A549 (cell line): ENCODE measurements at places on chromosomes 12 and 14.
A peak's percentile ranks its signal among the peaks of the same experiment; 100 is the strongest.

DNA sequence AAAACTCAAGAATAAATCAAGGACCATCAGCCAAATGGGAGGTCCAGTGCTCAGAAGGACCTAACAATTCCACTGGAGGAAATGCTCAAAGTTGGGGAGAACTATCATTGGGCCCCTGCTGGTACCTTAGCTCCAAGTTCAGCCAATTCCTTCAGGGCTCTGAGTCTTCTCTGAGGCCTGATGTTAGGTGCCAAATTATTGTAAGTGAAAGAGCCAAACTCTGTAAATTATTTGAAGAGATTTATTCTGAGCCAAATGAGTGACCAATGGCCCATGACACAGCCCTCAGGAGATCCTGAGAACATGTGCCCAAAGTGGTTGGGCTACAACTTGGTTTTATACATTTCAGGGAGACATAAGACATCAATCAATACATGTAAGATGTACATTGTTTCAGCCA lies 8.2 kb upstream of the TMEM263 start:
- DNase-seq: no peak

- no peak for DNase-seq
These were observed 694.5 kb downstream of the VRK1 start for GRCh38 chr14:97491697-97492096.

- DNase-seq: no peak
These were observed 1019.5 kb downstream of the SLC6A15 start for GRCh38 chr12:83893101-83893500.

GRCh38 chr14:41521891-41522290 lies 84.8 kb upstream of the LRFN5 start:
- DNase-seq: no peak

DNA sequence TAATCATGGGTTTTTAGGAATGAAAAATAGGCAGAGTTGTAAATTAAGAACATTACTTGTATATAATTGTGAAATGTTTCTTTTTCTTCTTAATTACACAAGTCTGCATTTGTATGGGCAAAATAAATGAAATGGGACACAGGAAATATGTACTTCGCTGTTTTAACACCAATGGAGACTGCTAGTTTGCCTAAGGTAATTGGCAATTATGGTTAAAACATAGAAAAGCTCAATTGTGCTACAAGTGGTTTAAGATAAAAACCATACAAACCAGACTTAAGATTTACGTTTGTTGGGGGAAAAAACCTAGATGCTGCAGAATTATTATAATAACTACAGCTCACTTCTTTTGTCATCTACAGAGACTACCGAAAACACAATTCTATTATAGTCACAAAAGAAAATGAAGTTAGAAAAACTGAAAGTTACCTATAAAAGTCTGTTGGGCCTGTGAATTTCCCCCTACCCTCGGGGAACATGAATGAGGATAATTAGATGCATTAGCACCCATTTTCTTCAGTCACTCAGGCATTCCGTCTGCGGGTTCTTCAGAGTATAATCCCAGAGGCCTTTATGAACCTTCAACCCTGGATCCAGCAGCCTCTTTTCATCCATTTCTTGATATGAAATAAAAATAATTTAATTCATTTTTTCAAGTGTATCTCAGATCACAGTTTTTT lies 37.2 kb downstream of the BTBD7 start:
- DNase-seq: no peak

GRCh38 chr12:42039577-42039976 lies 105.1 kb downstream of the GXYLT1 start:
- DNase-seq: no peak

DNA sequence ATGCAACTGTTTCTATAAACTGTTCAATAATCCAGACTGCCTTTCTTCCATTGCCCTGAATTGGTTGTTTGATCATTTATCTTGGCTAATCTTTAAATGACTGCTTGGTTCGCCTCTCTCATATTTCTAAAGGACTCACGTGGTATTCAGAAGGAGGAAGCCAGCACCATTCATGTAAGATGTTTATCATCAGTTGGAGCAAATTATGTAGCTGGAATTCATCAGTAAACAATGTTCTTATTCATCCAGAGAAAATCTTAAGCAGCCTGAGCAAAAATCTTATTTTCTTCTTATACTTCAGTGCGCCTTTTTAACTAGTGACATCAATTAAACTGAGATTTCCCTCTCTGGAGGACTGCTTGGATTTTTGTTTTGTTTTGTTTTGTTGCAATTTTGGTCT lies 538.7 kb upstream of the TMEM132C start:
- DNase-seq: no peak

- no peak for DNase-seq
These were observed 112.2 kb downstream of the CHST11 start for GRCh38 chr12:104568935-104569334.

- DNase-seq: no peak
These were observed 188.5 kb upstream of the TMEM132C start for GRCh38 chr12:128078301-128078971.

GRCh38 chr12:57611108-57611826 lies at the start of gene ARHGEF25:
TSS of gene ARHGEF25 (plus strand) at chr12:57611435. CDS start at chr12:57611895, 460 bp downstream.
- peak; percentile 48 for DNase-seq

DNA sequence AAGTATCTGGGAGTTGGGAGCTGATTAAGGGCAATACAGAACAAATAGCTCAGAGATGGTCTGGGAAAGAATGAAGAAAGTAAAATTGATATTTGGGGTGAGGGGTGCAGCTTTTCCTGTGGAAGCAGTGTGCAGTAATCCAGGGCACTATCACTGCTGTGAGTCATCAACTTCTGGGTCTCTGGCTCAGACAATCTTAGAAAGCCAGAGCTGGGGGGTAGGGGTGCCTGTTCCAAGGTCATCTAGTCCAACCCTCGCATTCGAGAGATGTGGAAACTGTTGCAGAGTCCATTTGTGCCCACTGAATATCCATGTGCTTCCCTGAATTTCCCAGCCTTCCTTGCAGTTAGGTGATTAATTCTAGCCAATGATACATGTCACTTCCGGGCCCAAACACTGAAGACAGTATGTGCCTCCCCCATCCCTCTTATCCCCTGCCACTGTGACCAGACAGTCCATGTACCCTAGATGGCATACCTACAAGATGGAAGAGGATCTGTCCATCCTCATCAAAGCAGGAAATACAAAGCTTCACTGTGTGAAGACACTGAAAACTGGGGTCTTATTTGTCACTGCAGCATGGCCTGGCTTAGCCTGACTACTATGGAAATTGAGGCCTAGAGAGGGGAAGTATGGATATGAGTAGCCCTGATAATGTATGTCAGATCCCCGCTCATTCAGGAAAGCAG lies 51.9 kb downstream of the ZFP36L1 start:
- DNase-seq: no peak

GRCh38 chr12:14954269-14954668 lies 7.1 kb downstream of the ARHGDIB start:
- DNase-seq: no peak

GRCh38 chr14:20630340-20631022 lies 11.0 kb downstream of the OR6S1 start:
- DNase-seq: peak; percentile 49

DNA sequence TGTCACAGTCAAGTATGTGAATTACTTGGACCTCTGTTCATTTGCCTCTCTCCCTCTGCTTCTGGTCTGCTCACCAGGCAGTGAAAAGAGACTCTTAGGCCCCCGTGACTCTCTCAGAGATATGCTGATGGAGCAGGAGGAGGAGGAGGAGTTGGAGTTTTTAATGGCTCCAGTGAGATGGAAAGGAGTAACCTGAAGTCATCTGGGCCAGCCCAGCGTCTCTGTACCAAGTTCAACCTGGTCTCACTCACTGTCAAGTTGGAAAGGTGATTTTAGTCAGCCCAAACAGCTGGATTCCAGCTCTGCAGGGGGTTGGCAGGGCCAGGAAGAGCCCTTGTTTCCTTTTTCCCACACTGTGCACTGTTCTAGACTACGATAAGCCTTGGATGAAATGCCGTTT lies 48.6 kb downstream of the SH2B3 start:
- DNase-seq: no peak

DNA sequence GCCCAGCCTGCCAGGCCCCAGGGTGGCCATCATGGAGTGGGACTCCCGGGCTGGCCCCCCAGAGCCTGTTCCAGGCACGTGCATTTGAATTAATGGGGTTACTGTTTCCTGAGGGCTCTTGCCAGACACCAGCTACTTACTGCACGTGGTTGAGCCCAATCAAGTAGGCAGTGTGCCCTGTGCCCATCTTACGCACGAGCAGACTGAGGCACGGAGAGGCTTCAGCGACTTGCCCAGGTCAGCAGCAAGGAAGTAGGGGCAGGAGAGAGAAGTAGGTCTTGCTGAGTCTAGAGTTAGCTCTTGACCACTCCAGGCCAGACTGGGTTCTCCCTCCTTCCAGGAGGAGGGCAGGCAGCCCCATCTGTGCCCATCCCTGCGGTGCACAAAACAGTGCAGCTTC lies 67.7 kb downstream of the DIO3 start:
- no peak for DNase-seq

GRCh38 chr12:55658212-55658611 lies 21.5 kb downstream of the OR10P1 start:
- no peak for DNase-seq

DNA sequence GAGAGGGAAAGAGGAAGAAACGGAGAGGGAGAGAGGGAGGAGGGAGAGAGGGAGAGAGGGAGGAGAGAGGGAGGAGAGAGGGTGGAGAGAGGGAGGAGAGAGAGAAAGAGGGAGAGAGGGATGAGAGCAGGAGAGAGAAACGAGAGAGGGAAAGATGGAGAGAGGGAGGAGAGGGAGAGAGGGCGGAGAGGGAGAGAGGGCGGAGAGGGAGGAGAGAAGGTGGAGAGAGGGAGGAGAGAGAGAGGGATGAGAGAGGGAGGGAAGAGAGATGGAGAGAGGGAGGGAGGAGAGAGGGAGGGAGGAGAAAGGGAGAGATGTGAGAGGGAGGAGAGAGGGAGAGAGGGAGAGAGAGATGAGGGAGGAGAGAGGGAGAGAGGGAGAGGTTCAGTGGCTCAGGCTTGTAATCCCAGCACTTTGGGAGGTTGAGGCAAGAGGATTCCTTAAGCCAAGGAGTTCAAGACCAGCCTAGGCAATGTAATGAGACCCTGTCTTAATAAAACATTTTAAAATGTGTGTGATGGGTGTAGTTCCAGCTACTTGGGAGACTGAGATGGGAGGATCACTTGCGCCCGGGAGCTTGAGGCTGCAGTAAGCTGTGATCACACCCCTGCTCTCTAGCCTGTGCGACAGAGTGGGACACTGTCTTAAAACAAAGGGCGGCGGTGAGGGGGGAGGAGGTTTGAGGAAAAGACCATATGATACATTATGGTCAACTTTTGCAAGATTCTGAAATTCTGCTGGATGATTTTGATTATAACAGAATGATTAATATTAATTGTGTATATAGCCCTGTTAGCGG lies 21.3 kb upstream of the SNRPF start:
- DNase-seq: peak; percentile 84

- no peak for DNase-seq
These were observed 1.2 kb downstream of the PTPRO start for GRCh38 chr12:15323480-15323879.

- DNase-seq: no peak
These were observed 7.0 kb downstream of the PSMB11 start for GRCh38 chr14:23049011-23049410.

GRCh38 chr12:54341378-54342300 lies 16.7 kb downstream of the COPZ1 start:
- no peak for DNase-seq

- no peak for DNase-seq
These were observed 23.0 kb downstream of the OR10P1 start for GRCh38 chr12:55659486-55660385.

- DNase-seq: no peak
These were observed 1177.1 kb downstream of the FLRT2 start for GRCh38 chr14:86707071-86707470.

GRCh38 chr12:632102-632696 lies 31.0 kb downstream of the NINJ2 start:
- peak; percentile 89 for DNase-seq

- no peak for DNase-seq
These were observed 320.7 kb downstream of the PAWR start for GRCh38 chr12:79370021-79370420.

- no peak for DNase-seq
These were observed 68.6 kb downstream of the NUAK1 start for GRCh38 chr12:106070147-106070546.

DNA sequence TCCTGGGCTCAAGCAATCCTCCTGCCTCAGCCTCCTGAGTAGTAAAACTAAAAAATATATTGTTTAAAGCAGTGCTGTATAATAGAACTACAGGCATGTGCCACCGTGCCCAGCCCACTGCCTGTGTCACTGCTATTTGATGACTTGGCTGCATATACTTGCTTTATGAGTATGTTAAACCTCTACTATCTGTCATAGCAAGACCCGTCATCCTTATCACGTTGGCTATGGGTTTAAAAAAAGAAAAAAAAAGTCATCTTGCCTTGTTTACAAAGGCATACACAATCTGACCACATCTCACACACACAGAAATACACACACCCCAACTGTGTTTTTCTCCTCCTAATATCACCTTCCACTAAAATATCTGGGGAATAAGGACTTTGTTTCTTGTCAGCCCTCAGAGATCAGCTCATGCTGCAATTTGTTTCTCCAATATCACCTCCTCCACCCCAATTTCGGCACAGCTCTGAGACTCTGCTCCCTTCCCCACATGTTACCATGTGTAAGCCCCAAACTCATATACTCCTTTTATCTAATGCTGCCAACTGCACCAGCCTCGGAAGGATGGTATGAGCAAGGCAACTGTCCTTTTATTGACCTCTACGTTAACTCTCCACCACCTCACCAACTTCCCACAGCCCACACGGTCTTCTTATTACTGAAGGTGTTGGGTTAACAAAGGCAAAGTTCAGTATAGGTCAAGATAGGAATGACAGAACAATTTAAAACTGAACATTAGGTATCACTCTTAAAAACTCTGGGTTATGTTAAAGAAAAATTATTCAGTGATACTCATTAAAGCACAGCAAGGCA lies 802 bp upstream of the TMPRSS12 start:
- no peak for DNase-seq

- no peak for DNase-seq
These were observed 39.7 kb downstream of the FOS start for GRCh38 chr14:75318353-75318752.

DNA sequence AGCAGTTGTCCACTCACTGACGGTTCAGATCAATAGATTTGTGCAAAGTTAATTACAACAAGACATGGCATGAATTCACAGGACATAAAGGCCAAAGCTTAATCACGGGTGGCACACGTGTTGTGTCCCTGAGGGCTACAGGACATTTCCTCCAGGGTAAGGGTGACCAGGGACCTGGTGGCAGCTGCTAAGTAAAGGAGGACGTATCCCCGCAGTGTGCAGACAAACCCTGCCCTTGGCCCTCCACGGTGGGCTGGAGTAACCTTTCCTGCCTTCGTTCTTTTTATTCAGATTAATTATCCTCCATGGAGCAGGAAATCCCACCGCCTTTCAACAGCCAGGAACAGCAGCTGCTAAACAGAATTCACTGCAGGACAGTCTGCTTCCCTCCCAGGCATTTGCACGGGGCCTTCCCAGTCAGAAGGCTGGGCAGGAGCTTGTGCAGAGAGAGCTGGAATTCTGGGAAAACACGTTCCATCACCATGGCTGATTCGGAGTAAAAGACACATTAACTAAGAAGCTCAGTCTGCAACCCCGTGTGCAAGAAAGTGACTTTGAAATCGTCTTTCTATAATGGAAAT lies 289.9 kb upstream of the SFSWAP start:
- no peak for DNase-seq

- DNase-seq: no peak
These were observed 776.0 kb downstream of the C12orf50 start for GRCh38 chr12:87253157-87253556.
